Fibroblast of lung (primary cell): ENCODE measurements at places on chromosomes 3 and 15. TPM values are rescaled to one million over a fixed set of nuclear protein-coding genes. Genes with fewer than 3 reads are reported as not detected.

Gene PARP15
- total RNA-seq, result 0.26 and 1.2 TPM in 2 replicates

Gene IL17RE
- total RNA-seq, result 0.26 and 0.99 TPM in 2 replicates

Gene GRM2
- total RNA-seq, result under 0.01 TPM in 2 replicates

Gene COL6A5
- total RNA-seq, result under 0.01 and 0.66 TPM in 2 replicates

Gene LDHAL6B
- not detected in 2 replicates for total RNA-seq

Gene ADCY5
- 0.50 and 0.51 TPM in 2 replicates for total RNA-seq

Gene CCR3
- total RNA-seq, result 0.17 and 0.26 TPM in 2 replicates

Gene GP5
- total RNA-seq, result under 0.01 and 0.17 TPM in 2 replicates

Gene NPAP1
- total RNA-seq, result not detected in 2 replicates

Gene POLG
- 52.4 and 61.3 TPM in 2 replicates for total RNA-seq

Gene HOMER2
- total RNA-seq, result 6.9 and 9.9 TPM in 2 replicates

Gene MESP1
- total RNA-seq, result 0.26 and 1.3 TPM in 2 replicates

Gene SERPINI1
- total RNA-seq, result 1.3 and 5.8 TPM in 2 replicates

Gene WNT7A
- not detected in 2 replicates for total RNA-seq

Gene TMC3
- total RNA-seq, result not detected in 2 replicates

Gene HERC2
- total RNA-seq, result 37.0 and 55.8 TPM in 2 replicates

Gene NXPE3
- 16.4 and 26.9 TPM in 2 replicates for total RNA-seq

Gene DLG1
- total RNA-seq, result 51.4 and 53.0 TPM in 2 replicates

Gene PLA2G4E
- not detected in 2 replicates for total RNA-seq

Gene NANOGP8
- not detected in 2 replicates for total RNA-seq

Gene CCDC51
- total RNA-seq, result 19.3 and 27.2 TPM in 2 replicates

Gene AGTR1
- 1.2 and 1.5 TPM in 2 replicates for total RNA-seq

Gene MCF2L2
- under 0.01 TPM in 2 replicates for total RNA-seq

Gene SKOR1
- under 0.01 and 0.17 TPM in 2 replicates for total RNA-seq

Gene TIMP4
- 9.8 and 12.6 TPM in 2 replicates for total RNA-seq

Gene RPSA
- total RNA-seq, result 1,607 and 2,136 TPM in 2 replicates

Gene LRTM1
- not detected in 2 replicates for total RNA-seq

Gene TNFSF10
- total RNA-seq, result 1.5 and 4.3 TPM in 2 replicates

Gene CDC25A
- total RNA-seq, result 1.0 and 1.3 TPM in 2 replicates

Gene TRAIP
- total RNA-seq, result 0.77 and 2.0 TPM in 2 replicates

Gene RHOV
- total RNA-seq, result under 0.01 TPM in 1 of 2 replicates, not detected in the other

Gene LMAN1L
- total RNA-seq, result not detected in 2 replicates

Gene MYZAP
- 0.17 TPM in 1 of 2 replicates, not detected in the other for total RNA-seq

Gene IGSF10
- total RNA-seq, result 45.9 and 55.0 TPM in 2 replicates

Gene CCR4
- total RNA-seq, result not detected in 2 replicates

Gene ZNF502
- 5.4 and 6.1 TPM in 2 replicates for total RNA-seq

Gene CDHR4
- total RNA-seq, result under 0.01 TPM in 1 of 2 replicates, not detected in the other

Gene MASP1
- total RNA-seq, result 56.2 and 328 TPM in 2 replicates

Gene FAM81A
- total RNA-seq, result 0.26 and 0.33 TPM in 2 replicates

Gene COL8A1
- 24.7 and 85.4 TPM in 2 replicates for total RNA-seq

Gene CPLX3
- total RNA-seq, result not detected in 2 replicates

Gene TICRR
- 0.26 and 1.2 TPM in 2 replicates for total RNA-seq

Gene MYL3
- total RNA-seq, result 0.50 and 0.51 TPM in 2 replicates

Gene GATA2
- total RNA-seq, result 0.51 and 0.83 TPM in 2 replicates

Gene CKMT1B
- not detected in 2 replicates for total RNA-seq

Gene TLR9
- under 0.01 TPM in 1 of 2 replicates, not detected in the other for total RNA-seq

Gene EPHB3
- 3.9 and 7.6 TPM in 2 replicates for total RNA-seq

Gene RLBP1
- not detected in 2 replicates for total RNA-seq

Gene ADGRG7
- total RNA-seq, result not detected in 2 replicates

Gene C2CD4A
- not detected in 2 replicates for total RNA-seq

Gene SNX22
- 0.17 and 0.26 TPM in 2 replicates for total RNA-seq

Gene OR4M2
- not detected in 2 replicates for total RNA-seq

Gene HIGD2B
- 0.26 TPM in 1 of 2 replicates, not detected in the other for total RNA-seq

Gene SAMD7
- total RNA-seq, result not detected in 2 replicates

Gene CELF6
- total RNA-seq, result 0.17 and 0.26 TPM in 2 replicates

Gene CAMK2N2
- under 0.01 TPM in 1 of 2 replicates, not detected in the other for total RNA-seq

Gene MSL2
- total RNA-seq, result 9.2 and 12.1 TPM in 2 replicates
